Right ventricle myocardium inferior (tissue), 1 donor: ENCODE measurements at places on chromosomes 2 and 18. TPM values are rescaled to one million over a fixed set of nuclear protein-coding genes. Genes with fewer than 3 reads are reported as not detected.

- no peak for DNase-seq
Observed at GRCh38 chr2:29769847-29770246, 151.5 kb downstream of the ALK start.

GRCh38 chr2:65214361-65214760 lies 13.3 kb upstream of the ACTR2 start:
- no peak for DNase-seq

Gene SCYGR4
- not detected for total RNA-seq

Gene B4GALT6
- total RNA-seq = 9.0 TPM

- no peak for DNase-seq
Observed at GRCh38 chr2:139031722-139032121, 251.5 kb upstream of the NXPH2 start.

Gene ITGA4
- 1.8 TPM for total RNA-seq

Gene AQP12B
- total RNA-seq = not detected

Gene MOCOS
- total RNA-seq = 0.38 TPM

- no peak for DNase-seq
Observed at GRCh38 chr2:124395961-124396360, 370.9 kb downstream of the CNTNAP5 start.

Gene ALPI
- not detected for total RNA-seq

GRCh38 chr2:39313575-39313974 lies 69.8 kb upstream of the CDKL4 start:
- no peak for DNase-seq

GRCh38 chr2:201182650-201183364 lies at the start of gene CASP10:
Gene CASP10 (plus strand): TSS chr2:201183141. CDS start chr2:201185778, 2,637 bp downstream.
- DNase-seq = no peak

DNA sequence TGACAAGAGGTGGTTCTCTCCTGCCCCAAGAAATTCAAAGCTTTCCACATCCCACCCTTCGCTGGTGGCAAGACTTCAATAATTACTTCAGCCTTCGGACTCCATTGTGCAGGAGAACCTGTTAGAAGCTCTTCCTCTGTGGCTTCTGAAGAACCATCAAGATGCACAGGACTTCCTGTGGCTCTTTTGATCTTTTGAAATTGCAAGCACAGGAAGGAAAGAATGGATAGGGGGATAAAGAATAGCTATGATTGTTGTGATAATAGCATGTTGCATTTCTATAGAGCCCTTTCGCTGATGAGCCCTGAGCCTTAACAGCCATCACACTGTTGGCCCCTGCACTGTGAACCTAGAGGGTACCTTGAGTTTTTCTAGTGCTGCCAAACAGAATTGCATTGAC lies 7.4 kb downstream of the EPAS1 start:
- DNase-seq = no peak

DNA sequence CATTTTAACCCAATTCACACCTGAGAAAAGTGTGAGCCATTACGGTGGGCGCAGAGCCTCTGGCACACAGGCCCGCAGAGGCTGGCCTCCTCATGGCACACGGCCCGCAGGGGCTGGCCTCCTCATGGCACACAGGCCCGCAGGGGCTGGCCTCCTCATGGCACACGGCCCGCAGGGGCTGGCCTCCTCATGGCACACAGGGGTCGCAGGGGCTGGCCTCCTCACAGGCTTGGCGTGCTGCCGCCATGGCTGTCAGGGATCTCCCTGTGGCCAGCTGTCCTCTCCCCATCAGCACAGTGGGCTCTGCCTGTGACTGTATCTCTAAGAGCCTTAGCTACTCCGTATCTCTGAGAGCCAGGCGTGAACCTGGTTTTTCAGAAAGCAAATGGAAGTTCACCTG lies 24.6 kb downstream of the ANO7 start:
- peak; percentile 50 for DNase-seq

DNA sequence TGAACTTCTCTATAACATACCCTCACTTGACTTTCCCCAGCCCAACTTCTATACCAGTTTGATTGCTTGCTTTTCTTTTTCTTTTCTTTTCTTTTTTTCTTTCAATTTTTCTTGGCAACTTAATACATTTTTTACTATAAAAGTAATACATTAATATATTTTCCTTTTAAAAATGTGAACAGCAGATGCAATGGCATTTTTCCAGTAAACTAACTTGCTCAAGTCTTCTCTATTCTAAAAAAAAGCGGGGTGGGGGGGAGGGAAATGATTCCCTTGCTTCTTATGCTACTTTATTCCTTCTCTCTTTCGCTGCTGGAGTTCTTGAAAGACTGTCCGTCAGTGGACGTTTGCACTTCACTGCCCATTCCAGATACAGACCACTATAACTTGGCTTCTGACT lies 70.5 kb downstream of the RBMS1 start:
- no peak for DNase-seq
